SJSA1 (cell line): ENCODE measurements at places on chromosomes 5 and 9. TPM values are rescaled to one million over a fixed set of nuclear protein-coding genes. Genes with fewer than 3 reads are reported as not detected.

The ADGRD2 gene
- total RNA-seq = not detected in 2 replicates

DNA sequence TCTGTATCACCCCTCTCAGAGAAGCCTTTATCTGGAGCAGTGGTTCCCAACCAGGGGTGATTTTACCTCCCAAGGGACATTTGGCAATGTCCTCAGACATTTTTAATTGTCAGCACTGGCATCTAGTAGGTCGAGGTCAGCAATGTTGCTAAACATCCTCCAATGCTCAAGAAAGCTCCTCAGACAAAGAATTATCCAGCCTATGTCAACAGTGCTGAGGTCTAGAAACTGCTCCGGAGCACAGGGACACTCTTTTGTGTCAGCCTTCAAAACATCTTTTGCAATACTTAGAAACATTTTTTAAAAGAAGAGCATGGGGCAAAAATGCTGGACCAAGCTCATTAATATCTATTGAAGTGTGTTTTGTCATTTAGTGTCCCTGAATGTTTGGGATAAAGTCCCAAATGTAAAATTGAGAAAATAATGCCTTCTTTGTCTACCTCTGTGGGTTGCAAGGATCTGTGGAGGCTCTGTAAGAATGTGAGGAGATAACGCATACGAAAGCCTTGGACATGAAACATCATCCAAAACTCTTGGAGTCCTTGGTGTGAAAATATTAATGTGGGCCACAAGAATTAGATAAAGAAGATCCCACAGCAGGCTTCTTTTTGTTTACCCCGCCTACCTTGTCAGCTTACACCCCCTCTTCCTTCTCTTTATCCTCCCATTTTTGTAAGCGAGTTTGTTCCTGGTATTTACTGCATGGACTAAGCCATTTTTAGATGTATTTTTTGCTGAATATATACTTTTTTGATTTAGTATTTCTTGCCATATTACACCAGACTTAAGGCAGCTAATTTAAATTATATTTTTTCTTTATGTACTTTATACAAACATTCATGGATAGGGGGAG is 193.5 kb downstream of the CD180 start:
- no peaks in the 10 kb centered on the region for H3K27me3 ChIP-seq
- H3K27ac ChIP-seq = no peak overlapping the region
- no peak for DNase-seq

- no peak overlapping the region for H3K4me3 ChIP-seq
- H3K36me3 ChIP-seq = no peaks in the 10 kb centered on the region
These were observed 114.4 kb upstream of the SLIT3 start for GRCh38 chr5:169415371-169415770.

DNA sequence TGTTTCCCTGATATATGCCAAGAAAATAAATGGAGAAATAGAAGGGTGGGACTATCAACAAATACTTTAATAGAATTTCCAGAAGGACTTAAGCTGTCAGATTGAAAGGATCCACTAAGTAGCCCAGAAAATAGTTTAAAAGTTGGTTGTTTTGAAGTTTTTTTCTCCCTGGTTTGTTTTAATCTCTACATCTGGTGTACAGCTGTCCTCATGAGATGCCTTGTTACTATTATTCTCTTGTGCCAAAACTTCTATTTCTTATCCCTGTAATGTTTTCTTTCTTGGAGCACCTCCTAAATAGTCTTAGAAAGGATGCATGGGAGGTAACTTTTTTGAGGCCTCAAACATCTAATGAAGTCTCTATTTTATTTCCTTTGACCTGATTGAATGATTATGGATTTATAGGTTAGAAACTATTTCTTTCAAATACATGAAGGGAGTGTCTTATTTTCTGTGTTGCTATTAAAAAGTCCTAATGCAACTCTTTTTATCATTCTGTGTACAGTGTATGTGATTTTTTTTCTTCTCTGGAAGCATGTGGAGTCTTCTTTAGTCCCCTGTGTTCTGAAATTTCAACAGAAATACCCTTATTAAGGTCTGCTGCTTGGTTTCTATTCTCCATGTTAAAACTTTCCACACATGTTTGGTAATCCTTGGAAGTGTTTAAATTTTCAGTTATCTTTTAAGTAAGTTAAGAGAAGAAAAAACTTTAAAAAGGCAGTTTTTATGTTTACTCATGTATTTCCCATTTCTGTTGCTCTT is 140.0 kb upstream of the CDKN2B start:
- H3K4me3 ChIP-seq = no peak overlapping the region
- H3K4me1 ChIP-seq = peaks cover 19% of the 10 kb centered on the region
- H3K27me3 ChIP-seq = no peaks in the 10 kb centered on the region
- no peaks in the 10 kb centered on the region for H3K36me3 ChIP-seq
- DNase-seq = no peak

- H3K36me3 ChIP-seq = peaks cover 47% of the 10 kb centered on the region
- H3K27me3 ChIP-seq = no peaks in the 10 kb centered on the region
- peak within 1 kb of the TSS; percentile 30 for H3K27ac ChIP-seq
- H3K4me1 ChIP-seq = peaks cover 12% of the 10 kb centered on the region
- peak within 1 kb of the TSS; percentile 80 for H3K4me3 ChIP-seq
These were observed at the start of gene SPOUT1 for GRCh38 chr9:128829477-128830251. Gene SPOUT1 (minus strand): TSS chr9:128829794. CDS start chr9:128829780, 14 bp downstream.

DNA sequence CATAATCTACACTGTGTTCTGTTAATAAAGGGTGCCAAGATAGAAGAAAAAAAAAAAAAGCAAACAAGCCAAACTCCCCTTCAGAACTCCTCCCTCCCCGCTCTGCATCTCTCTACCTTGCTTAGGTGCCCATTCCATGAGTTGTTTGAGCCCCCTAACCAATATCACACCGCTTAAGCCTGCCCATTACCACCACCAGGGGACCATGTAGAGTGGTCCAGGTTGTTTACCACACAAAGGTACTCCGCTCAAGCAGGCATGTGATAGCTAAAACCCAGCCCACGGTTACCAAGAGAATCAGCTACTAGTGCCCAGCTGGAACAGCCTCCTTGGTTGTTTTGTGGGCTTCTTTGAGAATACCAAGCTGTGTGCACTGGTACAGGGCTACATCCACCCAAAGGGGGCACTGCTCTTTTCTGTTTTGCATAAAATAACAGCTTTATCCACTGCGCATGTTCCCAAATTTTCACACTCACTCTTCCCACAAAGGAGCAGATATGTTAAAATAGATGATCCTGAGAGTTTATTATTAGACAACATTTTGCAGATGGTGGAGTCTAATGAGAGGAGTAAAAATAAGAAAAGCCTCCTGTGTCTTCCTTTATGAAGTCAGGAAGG is 304.1 kb downstream of the DEPDC1B start:
- peaks cover 6% of the 10 kb centered on the region; the same call in 1 of the 2 replicates for H3K27me3 ChIP-seq
- H3K4me1 ChIP-seq = no peaks in the 10 kb centered on the region
- no peaks in the 10 kb centered on the region for H3K36me3 ChIP-seq
- no peak for DNase-seq

GRCh38 chr5:84130006-84130580 is 254.6 kb downstream of the EDIL3 start:
- 0 out of 2 replicates have a peak, but pooled peaks cover 4% of the 10 kb centered on the region for H3K4me1 ChIP-seq
- peak; percentile 7 for DNase-seq
- no peak overlapping the region for H3K27ac ChIP-seq

- DNase-seq = peak; percentile 99
- H3K4me3 ChIP-seq = no peak overlapping the region
- peaks cover 73% of the 10 kb centered on the region for H3K36me3 ChIP-seq
- peak overlapping the region; percentile 77 for H3K27ac ChIP-seq
- H3K4me1 ChIP-seq = peaks cover 77% of the 10 kb centered on the region
These were observed 50.4 kb upstream of the STXBP1 start for GRCh38 chr9:127561491-127562278.

The DDX4 gene
- total RNA-seq = not detected in 2 replicates

DNA sequence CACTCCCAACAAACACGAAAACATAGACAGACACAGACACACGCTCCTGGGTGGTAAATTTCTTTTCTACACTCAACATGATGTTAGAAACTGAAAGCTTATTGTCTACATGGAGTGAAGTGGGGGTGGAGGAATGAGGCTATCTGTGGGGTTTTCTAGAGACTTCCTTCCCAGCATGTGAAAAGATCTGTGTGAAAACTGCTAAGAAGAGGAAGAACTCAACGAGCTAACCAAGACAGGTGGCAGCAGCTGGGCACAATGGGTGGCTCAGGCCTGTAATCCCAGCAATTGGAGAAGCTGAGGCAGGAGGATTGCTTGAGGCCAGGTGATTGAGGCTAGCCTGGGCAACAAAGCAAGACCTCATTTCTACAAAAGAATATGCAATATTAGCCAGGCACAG is 7.6 kb downstream of the FYB1 start:
- peak overlapping the region; percentile 10; the same call in 1 of the 2 replicates for H3K27ac ChIP-seq
- H3K36me3 ChIP-seq = no peaks in the 10 kb centered on the region
- no peaks in the 10 kb centered on the region for H3K27me3 ChIP-seq
- no peak overlapping the region for H3K4me3 ChIP-seq

- no peak overlapping the region for H3K4me3 ChIP-seq
- no peak overlapping the region for H3K27ac ChIP-seq
- H3K4me1 ChIP-seq = no peaks in the 10 kb centered on the region
- no peak for DNase-seq
These were observed 927.5 kb downstream of the DTWD2 start for GRCh38 chr5:118060833-118061232.

The THBS4 gene
- total RNA-seq = 0.42 and 2.0 TPM in 2 replicates
